Pancreas (tissue), 10 donors: ENCODE measurements at places on chromosomes 16 and 17. TPM values are rescaled to one million over a fixed set of nuclear protein-coding genes. Genes with fewer than 3 reads are reported as not detected.
A peak's percentile ranks its signal among the peaks of the same experiment; 100 is the strongest.

Gene PHF12
- 25.7 TPM for total RNA-seq

Gene ZFP1
- 4.2 TPM for total RNA-seq

Gene CMTM2
- not detected for total RNA-seq

Gene C16orf92
- total RNA-seq = not detected

GRCh38 chr16:88558457-88559442, 11.5 kb upstream of the ZC3H18 start:
- DNase-seq = peak; percentile 80

DNA sequence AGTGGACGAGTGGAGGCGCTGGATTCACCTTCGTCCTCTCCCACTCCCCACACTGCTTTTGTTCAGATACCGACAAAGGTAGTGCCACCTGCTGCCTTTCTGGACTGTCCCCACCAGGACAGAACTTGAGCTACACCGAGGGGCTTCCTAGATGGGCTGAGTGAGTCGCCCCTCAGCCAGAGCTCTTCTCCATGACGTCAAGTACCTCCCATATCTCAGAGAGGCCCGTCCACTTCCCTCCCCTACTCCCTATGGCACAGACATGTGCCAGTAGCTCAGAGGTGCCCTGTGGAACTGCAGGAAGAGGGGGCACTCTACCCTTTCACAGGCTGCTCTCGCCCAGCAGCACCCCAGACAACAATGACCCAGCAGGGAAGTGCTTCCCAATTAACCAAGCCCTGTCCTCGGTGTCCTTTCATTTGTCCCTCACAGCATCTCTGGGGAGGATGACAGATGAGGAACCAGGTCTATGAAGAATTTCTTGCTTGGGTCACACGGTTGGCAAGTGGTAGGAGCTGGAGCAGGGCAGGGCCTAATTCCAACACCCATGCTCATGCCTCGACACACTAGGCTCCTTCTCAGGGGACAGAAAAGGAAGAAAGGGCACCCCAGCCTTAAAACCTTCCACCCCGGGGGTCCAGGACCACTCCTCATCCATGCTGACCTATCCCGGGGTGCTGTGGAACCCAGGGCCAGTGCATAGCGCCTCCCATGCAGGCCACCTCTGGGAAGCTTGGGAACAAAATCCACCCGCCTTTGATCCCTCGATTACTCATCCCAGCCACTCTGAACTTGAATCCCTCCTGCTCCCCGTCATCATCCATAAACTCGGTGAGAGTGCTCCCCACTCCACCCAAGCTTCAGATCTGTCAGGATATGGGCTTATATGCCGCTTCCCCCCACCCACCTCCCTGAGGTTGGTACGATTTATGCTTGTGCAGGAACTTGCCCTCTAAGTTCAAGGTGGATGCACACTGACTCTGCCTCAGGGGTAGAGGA, 51.7 kb downstream of the WNT3 start:
- no peak for DNase-seq

DNA sequence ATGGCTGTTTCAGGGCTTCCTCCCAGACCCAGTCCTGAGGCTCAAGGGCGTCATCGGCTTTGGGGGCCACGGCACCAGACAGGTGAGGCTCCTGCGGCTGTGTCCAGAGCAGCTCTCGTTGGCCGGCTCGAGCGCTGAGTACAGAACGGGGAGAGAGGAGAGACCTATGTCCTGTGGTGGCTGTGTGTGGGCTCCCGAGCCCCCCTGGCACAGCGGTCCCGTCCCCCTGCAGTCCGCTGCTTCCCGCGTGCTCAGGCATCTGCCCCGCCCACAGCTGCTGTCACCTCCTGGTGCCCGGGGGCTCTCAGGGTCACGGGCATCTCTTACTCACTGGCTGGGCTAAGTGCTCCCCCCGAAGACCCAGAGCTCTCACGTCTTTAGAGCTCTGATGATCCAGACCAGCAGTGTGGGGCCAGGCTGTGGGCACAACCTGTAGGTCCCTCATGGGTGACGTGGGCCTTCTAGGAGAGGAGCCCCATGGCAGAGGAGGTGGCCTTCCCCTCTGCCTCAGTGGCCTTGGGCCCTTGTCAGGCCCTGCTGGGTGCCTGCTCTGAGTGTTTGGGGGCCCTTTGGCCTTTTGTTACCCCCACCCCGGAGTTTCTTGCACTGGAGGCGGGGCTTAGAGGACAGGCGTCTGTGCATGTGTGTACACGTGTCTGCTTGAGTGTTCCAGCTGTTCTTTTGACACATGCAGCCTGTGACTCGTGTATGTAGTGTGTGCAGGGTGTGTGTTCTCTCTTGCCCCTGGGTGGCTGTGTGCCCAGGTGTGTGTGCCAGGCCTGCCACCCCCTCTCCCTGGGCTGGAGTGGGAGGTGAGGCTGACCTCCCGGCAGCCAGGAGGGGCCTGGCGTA, 3.5 kb downstream of the WDR90 start:
- DNase-seq = no peak

- DNase-seq = no peak
Measured at GRCh38 chr16:24943471-24943870, 71.7 kb downstream of the ARHGAP17 start.
